ENCODE measurements at places on chromosomes 7 and 10.

DNA sequence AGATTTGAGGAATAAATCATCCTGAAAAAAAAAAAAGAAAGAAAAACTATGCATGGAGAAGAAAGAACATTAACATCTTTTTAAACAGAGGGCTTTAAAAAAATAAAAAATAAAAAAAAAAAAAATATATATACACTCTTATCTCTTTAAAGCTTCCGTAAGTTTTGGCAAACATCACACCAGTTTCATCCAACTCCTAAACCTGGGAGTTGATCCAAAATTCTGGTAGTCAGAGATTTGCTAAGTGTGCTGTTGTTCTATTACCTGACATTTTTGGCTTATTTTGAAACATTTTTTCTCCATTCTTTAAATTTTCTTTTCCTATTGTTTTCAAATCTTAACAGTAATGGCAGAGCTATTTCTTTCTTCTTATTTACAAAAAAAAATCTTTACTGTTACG is 273.1 kb downstream of the AGMO start:
- DNase-seq, result no peak

DNA sequence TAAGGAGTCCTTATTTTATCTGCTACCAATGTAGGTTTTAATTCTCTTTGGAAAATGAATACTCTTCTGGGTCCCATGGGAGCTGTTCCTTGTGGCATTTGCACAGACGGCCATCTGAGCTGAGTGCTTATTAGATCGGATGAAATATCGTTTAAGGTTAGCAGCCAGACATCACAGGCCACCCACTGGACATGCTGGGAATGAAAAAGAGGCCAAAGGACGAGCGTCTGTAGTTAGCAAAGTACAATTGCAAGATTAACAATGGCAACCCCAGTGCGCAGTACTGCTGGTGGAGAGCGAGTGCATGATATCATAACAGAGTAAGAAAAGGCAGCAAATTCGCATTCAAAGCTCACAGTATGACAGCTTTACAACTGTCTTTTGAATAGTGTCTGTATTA is 28.3 kb upstream of the CREB5 start:
- DNase-seq, result no peak

- DNase-seq, result no peak
These were observed 13.7 kb downstream of the KIN start for GRCh38 chr10:7773845-7774801.

DNA sequence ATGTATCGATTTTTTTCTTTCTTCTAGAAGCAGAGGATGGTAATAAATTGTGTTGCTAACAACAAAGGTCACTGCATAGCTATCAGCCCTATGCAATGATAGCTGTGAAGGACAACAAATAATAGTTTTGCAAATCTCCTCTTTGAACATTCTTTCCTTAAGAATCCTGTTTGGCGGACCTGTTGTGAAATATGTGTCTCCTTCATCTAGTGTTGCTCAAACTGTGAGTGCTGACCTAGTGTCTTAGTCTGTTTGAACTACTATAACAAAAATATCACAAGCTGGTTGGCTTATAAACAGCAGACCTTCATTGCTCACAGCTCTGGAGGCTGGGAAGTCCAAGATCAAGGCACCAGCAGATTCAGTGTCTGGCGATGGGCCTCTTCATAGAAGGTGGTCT is 53.7 kb downstream of the CAV1 start:
- DNase-seq, result no peak

DNA sequence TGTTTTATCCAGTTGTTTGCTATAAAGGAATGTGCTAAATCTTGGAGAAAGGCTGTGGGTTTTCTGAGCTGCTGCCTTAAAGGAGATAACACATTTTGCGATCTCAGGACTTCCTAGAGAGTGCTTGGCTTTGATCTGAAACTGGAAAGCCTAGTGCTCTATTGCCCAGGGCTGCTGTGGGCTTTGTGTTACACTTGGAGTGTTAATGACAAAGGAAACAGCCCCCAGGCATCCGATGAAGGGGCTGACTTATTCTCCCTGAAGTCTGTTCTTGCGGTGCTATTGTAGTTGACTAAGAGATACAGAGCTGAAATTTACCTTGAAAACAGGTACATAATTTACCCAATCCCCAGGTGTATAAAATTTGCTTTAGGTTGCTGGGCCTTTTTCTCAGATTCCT is 74.5 kb downstream of the SND1 start:
- no peak for DNase-seq

DNA sequence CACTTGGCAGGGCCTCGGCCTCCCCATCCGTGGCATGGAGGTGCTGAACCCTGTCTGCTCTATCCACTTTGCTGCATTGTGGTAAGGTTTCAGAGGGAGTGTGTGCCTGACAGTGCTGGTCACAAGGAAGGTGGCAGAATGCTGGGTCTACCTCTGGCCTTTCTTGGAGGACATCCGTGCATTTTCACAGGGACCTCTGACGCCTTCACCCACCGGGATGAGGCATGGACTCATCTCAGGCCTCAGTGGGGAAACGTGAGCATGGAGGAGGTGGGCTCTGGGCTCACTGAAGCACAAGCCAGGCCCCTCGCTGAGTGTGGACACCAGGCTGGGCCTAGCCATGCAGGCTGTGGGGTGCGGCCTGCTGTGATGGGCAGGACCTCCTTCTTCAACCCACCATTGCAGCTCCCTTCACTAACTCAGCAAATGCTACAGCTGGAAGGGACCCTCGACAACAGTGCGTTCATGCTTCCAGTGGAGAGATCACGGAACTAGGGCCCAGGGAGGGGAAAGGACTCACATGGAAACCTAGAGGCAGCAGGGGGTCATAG is 8.6 kb downstream of the TBATA start:
- DNase-seq, result no peak

GRCh38 chr10:15043674-15044073 is at the start of gene OLAH:
Gene OLAH (plus strand): TSS chr10:15043943. CDS start chr10:15047289, 3,346 bp downstream.
- no peak for DNase-seq

DNA sequence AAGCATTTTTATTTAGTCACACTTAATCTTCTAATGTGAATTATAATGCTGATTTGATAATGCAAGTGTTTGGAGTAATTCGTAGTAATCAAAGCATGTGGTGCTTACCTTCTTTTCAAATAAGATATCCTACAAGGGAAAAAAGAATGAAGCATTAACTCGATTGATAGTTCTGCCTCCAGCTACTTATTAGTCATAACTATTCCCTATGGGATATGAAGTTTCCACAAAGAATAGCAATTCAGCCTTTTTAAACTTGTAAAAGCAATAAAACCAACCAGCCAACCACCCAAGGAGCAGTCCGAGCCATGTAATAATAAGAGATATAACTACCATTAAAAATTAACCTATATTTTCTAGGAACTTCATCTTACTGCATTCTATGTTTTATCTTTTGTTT is 11.6 kb downstream of the COL28A1 start:
- DNase-seq, result no peak

DNA sequence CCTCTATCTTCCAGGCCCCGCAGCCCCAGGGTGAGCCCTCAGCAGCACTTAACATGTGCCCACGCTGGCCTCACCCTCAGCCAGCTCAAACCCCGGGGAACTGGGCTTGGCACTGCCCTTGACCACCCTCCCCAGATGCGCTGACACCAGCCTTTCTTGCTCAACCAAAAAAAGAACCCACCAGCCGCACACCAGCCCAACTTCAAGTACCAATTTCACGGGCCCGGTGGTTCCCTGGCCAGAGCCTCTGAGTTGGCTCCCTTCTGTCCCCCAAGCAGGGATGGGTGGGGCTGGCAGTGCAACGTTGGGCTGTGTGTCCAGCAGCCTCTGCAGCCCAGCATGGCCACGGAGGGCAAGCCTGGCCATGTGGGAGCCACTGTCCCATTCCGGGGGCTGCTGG is 96.3 kb downstream of the COL13A1 start:
- DNase-seq, result no peak

DNA sequence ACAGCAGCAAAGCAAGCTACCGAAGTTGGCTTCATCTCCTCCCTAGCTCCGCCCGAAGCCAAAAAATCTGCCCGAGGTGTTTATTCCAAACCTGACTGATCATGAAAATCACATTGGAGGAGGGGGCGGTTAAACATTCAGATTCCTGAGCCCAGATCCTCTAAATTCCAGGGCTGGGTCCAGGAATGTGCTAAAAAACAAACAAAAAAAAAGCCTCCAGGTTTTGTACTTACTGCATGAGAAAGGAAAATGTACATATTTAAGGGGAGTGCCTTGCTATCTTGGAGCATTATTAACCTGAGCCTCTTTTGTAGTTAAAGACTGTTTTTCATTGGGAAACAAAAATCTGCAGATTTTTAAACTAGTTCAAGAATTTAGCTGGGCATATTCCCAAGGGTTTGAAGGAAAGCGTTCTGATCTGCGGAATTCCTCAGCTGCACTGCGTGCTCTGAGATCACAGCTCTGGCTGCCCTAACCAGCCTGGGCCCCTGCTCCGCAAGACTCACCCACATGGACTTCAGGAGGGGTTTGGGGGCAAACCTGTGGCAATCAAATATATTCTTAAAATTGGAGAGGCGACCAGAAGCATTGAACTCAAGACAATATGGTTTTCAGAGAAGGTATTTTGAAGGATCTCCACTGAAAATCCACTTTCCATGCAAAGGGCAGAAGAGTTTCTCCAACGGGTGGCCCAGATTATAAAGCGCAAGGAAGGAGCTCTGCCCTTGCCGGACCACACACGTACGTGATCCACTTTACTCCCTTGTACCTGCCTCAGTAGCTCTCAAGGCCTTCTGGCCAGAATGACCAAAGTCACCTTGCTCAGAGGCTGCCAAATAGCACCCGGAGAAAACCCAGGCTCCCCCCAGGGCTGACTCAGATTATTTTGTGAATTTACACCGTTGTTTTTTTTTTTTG is 10.0 kb upstream of the TNS3 start:
- no peak for DNase-seq

DNA sequence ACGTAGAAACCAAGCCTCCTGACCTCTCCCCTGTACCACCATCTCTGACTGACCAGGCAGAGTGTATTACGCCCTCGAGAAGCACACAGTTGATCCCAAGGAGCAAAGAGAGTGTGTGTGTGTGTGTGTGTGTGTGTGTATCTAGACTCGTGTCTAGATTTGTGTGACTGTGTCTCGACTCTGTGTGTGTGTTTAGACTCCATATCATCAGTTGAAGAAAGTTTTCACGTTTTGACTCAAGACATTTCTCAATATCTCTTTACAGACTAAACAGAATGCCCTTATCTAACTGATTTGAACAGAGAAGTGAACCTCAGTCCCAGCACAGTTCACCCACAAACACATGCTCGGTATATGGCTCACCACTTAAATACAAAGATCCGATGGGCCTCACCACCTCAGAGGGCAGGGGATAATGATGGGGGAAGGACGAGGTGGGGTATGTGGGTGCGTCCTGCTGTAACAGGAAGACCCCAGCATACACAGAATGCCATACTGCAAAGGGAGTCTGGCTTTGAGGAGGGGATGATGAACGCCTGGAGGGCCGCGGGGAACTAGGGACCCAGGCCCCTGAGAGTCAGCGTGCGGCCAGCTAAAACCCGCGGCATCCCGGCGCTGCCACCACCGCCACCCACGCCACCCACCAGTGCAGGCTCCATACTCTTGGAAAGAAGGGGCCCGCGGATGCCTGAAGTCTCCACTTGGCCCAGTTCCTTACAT is 780 bp downstream of the ALDH18A1 start:
- no peak for DNase-seq
